ENCODE measurements at places on chromosomes 5 and 9. TPM values are rescaled to one million over a fixed set of nuclear protein-coding genes. Genes with fewer than 3 reads are reported as not detected.

LRRC14B gene
- total RNA-seq, result 0.50 TPM

ADGRD2 gene
- 0.50 TPM for total RNA-seq

SLC46A2 gene
- total RNA-seq, result 0.30 TPM

PRLR gene
- total RNA-seq, result 13.7 TPM

PHF24 gene
- 36.0 TPM for total RNA-seq

FOXD4L6 gene
- total RNA-seq, result 0.11 TPM

ZNF366 gene
- 1.7 TPM for total RNA-seq

RNF183 gene
- total RNA-seq, result 0.11 TPM

FOXD4L5 gene
- total RNA-seq, result 0.22 TPM

GRCh38 chr5:15731699-15732098 is 231.7 kb downstream of the FBXL7 start:
- no peak for DNase-seq

- no peak for DNase-seq
These were observed 23.7 kb upstream of the LMNB1 start for GRCh38 chr5:126753227-126753626.

DNA sequence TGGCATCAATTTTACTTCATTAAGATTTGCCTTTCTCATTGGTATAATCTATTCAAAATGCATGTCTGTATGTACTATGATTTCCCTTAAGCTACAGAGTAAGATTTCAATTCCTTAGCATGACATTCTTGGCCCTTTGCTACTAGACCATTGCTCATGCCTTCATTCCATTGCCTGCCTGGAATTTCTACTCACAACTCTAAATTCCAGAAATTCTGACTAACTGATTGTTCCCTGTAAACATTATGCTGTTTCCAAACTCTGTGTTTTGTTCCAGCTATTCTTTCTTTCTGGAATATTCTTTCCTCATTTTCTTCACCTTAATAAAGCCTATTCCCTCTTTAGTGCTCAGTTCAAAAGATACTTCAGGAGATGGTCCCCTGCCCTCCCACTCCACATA is 568.8 kb upstream of the SEMA6A start:
- no peak for DNase-seq

GRCh38 chr5:1481266-1481958 is 36.2 kb upstream of the SLC6A3 start:
- DNase-seq, result no peak

- DNase-seq, result no peak
These were observed 36.9 kb downstream of the TRIP13 start for GRCh38 chr5:929596-929995.

DNA sequence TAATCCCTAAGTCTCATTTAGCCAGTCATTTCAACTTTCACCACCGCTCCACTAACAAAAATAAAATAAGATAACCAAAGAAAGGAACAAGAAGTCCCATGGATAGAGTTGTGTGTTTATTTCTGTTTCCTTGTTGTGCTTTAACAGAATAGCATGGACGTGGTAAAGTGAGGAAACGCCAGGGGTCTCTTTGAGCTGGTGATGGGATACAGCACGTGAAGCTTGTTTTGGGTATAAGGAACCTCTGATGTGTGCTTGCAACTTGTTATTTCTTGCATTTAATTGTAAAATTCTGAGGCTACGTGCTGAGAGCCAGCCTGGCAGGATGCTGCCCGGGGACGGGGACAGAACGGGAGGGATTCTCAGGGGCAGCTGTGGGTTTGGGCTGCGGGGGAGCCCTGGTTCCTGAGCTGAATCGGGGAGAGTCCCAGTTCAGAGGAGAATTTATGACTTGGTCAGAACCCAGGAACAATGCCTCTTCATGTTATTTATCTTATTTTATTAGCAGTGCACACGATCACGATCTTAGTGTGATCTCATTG is 63.4 kb downstream of the ANKRD33B start:
- no peak for DNase-seq

GRCh38 chr5:172577267-172577909 is 63.7 kb upstream of the NEURL1B start:
- no peak for DNase-seq

DNA sequence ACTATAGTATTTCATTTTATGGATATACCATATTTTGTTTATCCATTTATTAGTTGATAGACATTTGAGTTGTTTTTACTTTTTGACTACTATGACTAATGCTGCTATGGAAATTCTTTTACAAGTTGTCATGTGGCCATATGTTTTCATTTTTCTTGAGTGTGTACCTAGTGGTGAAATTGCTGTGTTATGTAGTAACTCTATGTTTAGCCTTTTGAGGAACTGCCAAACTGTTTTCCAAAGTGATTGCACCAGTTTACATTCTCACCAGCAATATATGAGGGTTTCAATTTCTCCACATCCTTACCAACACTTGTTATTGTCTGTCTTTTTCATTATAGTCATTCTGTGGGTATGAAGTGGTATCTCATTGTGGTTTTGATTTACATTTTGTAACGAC is 75.4 kb downstream of the GRIA1 start:
- no peak for DNase-seq

DNA sequence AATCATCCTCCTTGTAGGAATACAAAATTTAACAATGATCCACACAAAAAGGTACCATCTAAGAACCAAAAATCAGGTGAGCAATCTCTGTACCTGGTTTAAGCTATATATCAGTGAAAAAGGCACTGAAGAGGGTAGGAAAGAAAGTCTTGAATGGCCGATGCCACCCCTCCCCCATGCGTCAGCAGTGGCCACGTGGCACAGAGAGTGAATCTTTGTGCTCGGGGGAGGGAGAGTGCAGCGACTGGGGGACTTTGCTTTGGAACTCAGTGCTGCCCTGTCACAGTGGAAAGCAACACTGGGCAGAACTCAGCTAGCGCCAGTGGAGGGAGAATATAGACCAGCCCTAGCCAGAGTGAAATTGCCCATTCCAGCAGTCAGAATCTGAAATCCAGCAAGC is 28.3 kb upstream of the PDE4D start:
- no peak for DNase-seq

- no peak for DNase-seq
These were observed 11.1 kb downstream of the CSF1R start for GRCh38 chr5:150075233-150075632.

DNA sequence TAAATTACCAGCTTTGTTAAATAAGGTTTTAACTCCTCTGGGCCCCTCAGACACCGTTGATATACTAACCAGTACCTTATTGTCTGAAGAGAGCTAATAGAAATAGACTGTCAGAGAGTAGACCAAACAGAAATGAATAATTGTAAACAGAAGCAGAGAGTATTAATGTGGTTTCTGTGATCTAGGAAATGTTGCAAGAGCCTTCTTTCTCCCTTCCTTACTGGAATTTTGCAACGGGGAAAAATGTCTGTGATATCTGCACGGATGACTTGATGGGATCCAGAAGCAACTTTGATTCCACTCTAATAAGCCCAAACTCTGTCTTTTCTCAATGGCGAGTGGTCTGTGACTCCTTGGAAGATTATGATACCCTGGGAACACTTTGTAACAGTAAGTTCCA is 5.1 kb downstream of the TYRP1 start:
- no peak for DNase-seq

DNA sequence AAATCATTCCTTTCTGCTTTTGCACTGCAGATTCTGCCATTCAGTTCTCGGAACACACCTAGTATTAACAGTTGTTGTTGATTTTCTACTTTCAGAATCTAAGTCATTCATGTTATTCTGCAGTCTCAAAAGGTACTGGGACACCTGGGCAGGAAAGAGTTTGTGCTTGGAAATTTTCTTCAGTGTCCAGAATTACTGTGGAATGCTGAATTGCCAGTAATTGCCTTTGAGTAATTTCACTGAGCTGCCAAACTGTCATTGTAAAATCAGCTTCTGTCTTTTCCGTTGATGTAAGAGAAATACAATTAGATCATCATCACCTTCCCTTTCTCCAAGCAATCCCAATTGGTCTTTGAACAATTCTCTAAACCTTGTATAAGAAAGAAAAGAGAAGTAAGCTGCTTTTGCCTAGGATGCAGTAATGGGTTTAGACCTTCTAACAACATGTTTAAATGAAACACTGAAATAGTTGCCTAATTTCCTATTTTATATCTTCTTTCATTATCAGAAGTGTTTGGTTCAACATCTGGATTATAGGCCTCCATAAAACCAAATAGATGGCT is 75.7 kb upstream of the TGFBR1 start:
- DNase-seq, result no peak

- DNase-seq, result no peak
These were observed 7.2 kb downstream of the TBCA start for GRCh38 chr5:77768978-77769377.

DNA sequence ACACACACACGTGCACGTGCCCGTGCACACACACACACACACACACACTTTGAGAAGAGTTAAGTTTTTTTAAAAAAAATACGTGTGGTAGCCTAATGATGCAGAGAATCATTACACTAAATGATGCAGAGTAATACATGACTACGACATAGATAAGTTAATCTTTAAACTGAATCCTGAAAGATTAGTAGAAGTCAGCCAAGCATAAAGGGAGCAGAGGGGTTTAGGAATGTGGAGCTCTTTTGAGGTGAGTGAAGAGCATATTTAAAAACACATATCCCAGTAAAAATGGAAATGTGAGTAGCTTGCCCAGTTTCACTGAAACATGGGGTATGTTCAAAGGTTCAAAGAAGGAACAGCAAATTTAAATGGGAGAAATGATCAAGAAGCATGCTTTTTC is 61.3 kb upstream of the TYRP1 start:
- DNase-seq, result no peak

DNA sequence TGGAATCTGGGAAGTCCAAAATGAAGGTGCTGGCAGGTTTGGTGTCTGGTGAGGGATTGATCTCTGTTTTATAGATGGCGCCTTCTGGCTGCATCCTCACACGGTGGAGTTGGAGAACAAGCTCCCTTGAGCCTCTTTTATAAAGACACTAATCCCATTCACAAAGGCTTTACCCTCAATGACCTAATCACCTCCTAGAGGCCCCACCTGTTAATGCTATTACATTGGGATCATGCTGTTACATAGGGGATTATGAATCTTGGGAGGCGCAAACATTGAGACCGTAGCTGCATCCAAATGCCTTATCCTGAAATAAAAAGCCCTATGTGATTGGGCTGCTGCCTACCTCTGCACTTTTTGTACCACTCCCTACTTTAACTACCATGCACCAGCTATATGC is 197.1 kb upstream of the HMHB1 start:
- no peak for DNase-seq

DNA sequence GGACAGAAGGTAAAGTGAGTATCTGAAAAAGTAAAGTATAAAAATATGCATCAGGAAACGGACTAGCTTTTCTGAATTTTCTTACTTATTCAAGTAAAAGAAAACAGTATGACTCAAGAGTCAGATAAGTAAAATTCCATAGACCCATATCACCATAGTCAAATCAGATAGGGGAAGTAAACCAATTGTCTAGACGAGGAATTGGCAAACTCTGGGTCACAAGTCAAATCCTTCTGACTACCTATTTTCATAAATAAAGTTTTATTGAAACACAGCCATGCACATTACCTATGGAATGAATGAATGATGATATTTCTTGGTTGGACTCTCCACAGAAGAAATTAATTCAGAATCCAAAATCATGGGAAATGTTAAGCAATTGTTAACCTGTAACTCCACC is 59.1 kb upstream of the TMC1 start:
- DNase-seq, result no peak

All from spinal cord (tissue), 10 donors.